ENCODE measurements at places on chromosomes 12 and 14.

DNA sequence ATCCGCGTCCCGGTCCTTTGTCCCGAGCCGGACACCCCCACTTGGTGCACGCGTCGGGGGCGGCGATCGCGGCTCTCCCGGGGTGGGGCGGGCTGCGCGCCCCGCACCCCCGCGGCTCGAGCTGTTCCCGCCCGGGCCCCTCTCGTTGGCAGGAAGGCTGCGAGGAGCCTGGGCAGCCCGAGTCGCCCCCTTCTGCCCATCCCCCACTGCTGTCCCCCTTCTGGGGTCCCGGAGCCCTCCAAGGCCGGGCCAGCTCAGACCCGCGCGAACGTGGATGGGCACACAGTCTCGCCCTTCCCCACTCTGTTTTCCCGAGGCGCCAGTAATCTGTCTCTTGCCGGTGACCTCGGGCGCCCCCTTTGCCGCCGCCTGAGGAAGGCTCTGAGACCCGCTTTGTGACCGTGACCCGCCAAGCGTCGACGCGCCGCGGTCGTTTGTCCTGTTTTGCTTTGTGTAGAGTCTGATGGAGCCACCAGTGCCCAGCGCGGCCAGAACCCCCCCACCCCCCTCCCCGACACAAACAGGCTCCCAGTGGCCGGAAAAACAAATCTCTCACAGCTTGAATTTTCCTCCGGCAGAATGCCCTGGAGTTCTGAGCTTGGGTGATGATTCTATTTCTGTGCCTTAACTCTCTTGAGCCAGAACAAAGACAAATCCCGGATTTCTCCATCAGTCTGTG lies 610 bp downstream of the C14orf132 start:
- no peak for DNase-seq

DNA sequence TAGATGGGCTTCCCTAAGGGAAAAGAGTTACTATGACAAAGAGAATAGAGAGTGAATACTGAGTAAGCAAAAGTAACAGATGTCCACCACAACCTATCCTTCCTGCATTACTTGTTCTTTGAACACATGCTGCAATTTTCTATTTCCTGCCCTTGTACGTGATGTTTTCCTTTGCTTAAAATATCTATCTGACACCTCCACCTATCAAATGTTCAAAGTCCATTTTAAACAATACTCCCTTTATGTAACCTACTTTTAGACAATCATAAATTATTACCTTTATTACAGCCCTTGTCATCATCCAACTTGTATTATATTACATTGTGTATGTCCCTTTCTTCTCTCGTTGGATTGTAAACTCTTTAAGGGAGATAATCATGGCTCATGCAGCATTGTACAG lies 147.2 kb upstream of the DYRK2 start:
- no peak for DNase-seq

DNA sequence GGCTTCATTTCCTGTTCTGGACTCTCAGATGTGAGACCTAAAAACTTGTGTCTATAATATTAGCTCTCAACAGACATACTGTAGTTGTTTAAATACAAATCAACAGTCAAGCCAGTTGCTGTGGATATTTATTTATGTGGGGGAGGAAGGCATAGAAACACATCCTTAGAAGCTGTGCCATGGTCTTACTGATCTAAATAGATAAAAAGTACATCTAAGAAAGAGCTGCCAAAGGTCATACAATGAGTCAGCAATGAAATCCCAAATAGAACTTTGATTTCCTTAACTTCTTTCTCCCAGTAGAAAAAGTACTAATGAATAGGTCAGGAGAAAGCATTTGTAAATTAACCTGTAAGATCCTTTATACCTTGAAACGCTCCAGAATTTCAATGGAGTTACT lies 185.1 kb downstream of the AKAP6 start:
- no peak for DNase-seq

DNA sequence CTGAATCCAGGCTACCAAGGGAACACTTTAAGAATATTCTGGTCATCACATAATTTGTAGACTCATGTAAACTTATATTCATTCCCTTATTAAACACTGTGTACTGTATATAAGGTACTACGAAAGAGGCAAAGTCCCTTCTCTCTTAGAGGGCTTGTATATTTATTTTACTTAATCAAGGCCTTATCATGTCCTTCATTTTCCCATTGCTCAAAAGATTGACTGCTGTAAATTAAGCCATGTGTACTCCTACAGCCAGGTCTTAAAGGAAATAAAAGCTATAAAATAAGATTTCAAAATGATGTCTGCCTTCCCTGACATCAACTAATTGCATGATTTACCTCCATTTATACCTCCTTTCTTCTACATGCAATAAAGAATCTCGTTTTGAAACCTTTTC lies 5.0 kb downstream of the DENND5B start:
- no peak for DNase-seq

GRCh38 chr14:61186341-61187195 lies 94.6 kb downstream of the TMEM30B start:
- DNase-seq = no peak

- DNase-seq = no peak
These were observed 2.1 kb downstream of the DAO start for GRCh38 chr12:108881953-108882352.
